Myocyte (in vitro differentiated cells): ENCODE measurements at places on chromosomes 12 and 14.

- no peak for DNase-seq
Measured at GRCh38 chr14:94964181-94964580, 193.1 kb downstream of the DICER1 start.

DNA sequence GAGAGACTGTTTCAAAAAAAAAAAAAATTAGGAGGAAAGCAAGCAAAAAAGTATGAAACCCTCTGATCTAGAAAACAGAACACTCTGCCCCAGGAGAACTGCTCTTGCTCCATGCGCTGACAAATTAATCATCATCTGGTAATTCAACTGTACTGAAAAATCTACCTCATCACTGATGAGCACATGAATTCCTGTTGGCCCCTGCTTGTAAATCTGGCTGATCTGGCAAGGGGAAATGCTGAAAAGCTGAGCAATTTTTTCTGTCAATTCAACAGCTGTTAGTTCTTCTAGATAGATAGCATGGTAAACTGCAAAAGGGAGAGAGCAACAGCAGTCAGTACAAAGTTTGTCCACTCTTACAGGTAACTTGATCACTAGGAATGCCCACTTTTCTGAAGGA, 15.2 kb upstream of the CSRNP2 start:
- no peak for DNase-seq

- DNase-seq: peak; percentile 95
Measured at GRCh38 chr12:5333096-5333495, 98.8 kb upstream of the NTF3 start.

- no peak for DNase-seq
Measured at GRCh38 chr14:68880581-68881105, 87.8 kb upstream of the ZFP36L1 start.

DNA sequence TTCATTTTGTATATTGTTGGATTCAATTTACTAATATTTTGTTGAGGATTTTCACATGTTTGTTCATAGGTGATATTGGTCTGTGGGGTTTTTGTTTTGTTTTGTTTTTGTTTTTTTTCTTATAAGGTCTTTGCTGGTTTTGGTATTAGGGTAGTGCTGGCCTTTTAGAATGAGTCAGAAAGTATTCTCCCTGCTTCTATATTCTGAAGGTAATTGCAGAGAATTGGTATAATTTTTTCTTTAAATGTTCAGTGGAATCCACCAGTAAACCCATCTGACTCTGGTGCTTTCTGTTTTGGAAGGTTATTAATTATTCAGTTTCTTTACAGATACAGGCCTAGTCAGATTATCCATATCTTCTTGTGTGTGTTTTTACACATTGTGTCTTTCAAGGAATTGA, 8.9 kb downstream of the TOGARAM1 start:
- no peak for DNase-seq
